ENCODE measurements at places on chromosomes 6 and 20.

GRCh38 chr20:53355790-53356189 is 237.8 kb downstream of the ZNF217 start:
- no peak for DNase-seq

DNA sequence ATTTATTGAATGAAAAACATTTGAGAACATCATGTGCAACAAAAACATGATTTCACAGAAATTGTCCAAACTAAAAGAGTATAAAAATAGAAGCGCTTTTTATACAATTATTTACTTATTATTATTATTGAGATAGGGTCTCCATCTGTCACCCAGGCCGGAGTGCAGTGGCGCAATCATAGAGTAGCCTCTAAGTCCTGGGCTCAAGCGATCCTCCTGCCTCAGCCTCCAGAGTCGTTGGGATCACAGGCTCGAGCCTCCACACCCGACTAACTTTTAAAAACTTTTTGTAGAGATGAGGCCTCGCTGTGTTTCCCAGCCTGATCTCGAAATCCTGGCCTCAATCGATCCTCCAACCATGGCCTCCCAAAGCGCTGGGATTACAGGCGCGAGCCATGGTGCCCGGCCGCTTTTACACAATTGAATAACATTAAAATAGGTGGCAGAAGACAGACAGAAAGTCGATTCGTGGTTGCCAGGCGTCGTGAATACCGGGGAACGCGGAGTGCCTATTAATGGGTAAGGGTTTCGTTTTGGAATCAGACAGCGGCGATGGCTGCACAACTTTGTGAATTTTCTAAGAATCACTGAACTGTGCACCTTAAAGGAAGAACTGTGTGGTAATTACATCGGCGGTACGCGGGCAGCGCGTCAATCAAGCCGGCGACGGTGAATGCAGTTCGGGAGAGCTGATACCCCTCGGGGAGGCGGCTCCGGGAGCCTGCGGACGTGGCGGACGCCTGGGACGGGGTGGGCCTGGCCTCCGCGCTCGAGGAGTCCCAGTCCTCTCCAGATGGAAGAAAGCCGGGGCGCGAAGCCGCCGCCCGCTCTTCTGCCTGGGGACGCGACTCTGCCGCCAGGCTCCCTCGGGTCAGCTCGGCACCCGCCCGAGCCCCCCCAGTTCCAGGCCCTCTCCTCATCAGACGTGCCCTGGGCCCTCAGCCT is 807 bp downstream of the TBC1D20 start:
- peak; percentile 11 for DNase-seq

DNA sequence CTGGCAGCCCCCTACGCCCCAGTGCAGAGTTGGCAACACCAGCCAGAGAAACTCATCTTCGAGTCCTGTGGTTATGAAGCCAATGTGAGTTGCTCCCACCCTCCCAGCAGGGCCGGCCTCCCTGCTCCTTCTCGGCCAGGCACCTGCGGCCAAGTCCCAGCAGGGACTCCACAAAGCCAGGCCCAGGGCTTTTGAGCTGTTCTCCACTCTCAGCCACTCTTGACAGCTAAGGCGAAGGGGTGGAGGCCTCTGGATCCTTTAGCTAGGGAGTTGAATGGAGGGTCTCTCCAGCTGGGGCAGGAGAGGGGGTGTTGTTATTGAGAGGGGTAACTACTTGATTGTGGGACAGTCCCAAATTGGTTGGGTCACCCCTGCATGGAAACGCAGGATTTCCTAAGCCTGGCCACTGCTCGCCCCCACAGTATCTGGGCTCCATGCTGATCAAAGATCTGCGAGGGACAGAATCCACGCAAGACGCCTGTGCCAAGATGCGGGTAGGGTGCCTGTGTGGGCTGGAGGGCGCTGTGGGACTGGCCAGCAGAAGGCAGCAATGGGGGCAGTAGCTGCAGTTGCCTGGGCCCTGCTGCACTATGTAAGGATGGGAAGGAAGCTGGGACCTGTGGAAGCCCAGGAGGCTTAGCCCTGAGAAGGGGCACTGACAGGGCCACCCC is 58.3 kb downstream of the TCP11 start:
- no peak for DNase-seq

DNA sequence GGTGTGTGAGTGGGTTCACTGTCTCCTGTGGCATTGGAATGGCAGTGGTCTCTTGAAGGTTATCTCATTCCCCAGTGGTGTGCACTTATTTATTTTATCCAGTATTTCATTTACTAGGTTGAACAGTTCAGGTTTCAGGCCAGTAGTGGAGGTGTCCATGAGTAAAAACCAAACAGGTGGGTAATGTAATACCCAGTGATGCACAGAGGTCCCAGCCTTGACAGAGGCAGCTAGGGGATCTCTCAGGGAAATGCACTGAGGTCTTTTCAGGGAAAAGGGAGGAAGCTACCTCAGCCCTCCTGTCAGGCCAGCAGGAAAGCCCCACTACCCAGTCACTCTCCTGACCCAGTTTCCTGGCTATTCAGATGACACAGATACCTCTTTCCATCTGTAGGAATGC is 403.6 kb downstream of the UTRN start:
- no peak for DNase-seq

DNA sequence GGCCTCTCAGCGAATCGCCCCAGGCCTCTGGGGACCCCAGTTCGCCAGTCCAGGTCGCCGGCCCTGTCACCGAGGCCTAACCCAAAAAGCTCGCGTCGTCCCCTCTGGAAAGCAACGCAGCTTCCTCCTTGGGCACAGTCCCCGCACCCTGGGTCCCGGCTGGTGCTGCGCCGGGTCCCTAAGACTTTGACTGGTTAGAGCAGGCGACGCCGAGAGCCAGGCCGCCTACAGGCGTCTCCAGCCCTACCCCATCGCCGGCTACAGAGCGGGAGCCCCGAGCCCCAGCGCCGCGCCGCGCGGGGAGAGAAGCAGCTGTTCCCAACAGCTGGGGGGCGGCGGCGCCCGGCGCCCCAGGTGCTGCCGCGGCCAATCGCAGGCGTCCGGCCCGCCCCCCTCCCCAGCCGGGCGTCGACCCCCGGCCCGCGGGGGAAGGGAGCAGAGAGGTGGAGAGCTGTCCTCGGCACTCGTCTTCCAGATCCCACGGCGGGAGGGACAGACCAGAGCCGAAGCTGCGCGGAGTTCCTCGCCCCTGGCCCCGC is 540 bp upstream of the RBM24 start:
- DNase-seq = no peak

GRCh38 chr20:34242879-34243278 is 1.7 kb downstream of the ASIP start:
- no peak for DNase-seq

GRCh38 chr6:154950979-154951344 is 44.2 kb upstream of the TIAM2 start:
- DNase-seq = no peak

DNA sequence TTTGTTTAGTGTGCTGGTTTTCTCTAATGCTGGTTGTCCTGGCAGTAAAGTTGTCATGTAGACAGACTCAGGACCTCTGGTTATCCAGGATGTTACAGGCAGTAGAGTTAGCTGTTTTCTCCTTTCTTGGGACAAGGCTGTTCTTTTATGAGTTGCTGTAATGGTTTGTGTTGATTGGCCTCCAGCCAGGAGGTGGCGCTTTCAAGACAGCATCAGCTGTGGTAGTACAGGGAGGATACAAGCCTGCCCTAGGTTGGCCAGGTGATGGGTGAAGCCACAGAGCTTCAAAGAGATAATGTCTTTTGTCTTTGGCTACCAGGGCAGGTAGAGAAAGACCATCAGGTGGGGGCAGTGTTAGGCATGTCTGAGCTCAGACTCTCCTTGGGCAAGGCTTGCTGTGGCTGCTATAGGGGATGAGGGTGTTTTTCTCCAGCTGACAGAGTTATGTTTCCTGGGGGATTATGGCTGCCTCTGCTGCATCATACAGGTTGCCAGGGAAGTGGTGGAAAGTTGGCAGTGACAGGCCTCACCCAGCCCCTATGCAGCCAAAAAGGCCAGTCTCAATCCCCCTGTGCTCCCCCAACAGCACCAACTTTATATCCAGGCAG is 127.2 kb upstream of the TAB2 start:
- DNase-seq = no peak

GRCh38 chr6:85674604-85675003 is 31.9 kb upstream of the SYNCRIP start:
- no peak for DNase-seq

DNA sequence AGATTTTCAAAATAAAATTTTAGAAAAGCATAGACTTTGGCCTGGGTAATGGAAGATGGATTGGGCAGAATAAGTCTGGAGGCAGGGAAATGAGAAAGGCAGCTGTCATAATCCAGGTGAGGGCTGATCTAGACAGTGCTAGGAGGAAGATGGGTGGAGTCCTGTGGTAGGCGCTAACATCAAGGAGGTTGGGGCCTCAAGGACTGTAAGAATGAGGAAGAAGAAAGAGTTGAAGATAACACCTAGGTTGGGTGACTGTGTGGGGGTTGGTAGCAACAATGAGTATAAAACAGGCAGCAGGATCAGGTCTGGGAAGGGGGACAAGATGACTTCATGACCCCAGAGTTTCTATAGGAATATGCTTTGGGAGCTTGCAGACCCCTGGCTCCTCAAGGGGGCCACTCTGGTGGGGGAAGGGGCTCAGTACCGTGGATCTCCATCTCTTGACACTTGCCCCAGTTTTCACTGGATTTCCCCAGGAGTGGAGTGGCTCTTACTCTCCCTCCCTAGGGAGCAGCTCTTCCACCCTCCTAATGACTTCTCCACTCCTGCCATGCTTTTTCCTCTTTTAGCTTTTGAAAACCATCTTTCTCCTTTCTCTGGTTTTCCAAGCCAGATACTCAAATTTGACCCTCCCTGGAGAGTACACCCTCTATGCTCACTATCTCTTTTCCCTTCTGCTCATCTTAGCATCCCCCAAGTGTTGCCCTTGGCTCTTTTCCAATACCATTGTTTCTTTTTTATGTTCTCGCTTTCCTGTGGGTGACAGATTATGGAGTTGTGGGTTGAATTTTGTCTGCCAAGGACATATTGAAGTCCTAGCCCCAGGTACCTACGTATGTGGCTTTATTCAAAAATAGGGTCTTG is 14.8 kb downstream of the TRIM31 start:
- DNase-seq = peak; percentile 68

DNA sequence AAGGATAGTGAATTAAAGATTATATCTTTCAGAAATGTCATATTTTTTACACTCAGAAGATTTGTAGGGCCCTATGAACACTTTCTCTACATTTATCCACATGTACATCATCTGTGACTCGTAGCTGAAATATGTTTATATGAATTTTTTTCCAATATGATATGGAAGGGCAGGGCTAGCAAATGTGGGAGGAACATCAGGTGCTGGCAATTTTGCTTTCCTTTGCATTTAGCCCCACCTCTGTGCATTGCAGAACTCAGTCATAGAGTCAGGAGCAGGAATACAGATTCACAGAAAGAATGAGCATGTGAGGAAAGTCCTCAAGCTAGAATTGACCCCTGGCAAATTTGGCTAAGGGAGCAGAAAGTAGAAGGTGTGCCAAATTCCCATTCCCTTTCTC is 129.9 kb downstream of the CRYBG1 start:
- DNase-seq = no peak

DNA sequence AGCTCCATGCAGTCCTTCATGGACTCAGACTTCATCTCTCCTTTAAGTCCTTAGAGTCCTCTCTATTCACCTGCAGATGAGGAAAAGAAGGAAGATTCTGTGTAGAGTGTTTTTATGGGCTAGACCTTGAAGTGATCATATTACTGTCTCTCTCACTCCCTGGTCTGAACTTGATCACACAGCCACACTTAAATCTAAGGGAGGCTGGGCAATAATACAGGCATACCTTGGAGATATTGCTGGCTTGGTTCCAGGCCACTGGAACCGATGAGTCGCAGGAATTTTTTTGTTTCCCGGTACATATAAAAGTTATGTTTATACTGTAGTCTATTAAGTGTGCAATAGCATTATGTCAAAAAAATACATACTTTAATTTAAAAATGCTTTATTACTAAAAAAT is 59.2 kb upstream of the FOXO3 start:
- DNase-seq = peak; percentile 44

- no peak for DNase-seq
Measured at GRCh38 chr20:1477896-1478490, 11.3 kb upstream of the NSFL1C start.

DNA sequence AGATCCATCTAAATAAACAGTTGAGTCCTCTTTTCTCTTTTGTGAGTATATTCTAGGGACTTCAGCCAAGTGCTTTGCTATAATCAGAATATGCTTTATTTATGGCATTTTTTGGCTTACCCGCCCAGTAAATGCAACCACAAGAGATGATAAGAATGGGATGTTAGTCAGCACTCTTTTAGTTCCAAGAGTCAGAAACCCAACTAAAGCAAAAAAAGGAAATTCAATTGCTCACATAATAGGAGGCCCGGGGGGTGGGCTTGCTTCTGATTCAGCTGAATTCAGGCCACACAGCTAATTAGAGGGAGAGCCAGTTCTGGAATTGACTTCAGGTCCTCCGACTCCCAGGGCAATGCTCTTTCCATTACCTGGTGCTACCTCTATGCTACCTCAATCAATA is 250.6 kb downstream of the FARS2 start:
- no peak for DNase-seq

- DNase-seq = no peak
Measured at GRCh38 chr6:43860285-43860684, 90.3 kb downstream of the VEGFA start.

GRCh38 chr20:63895952-63896263 is 982 bp downstream of the DNAJC5 start:
- no peak for DNase-seq

- no peak for DNase-seq
Measured at GRCh38 chr6:14450578-14450977, 333.0 kb downstream of the CD83 start.

GRCh38 chr6:111978532-111979149 is 75.3 kb upstream of the CCN6 start:
- DNase-seq = no peak

GRCh38 chr20:32522526-32522775 is 62.7 kb downstream of the NOL4L start:
- DNase-seq = no peak

- no peak for DNase-seq
Measured at GRCh38 chr6:25089442-25089841, 153.7 kb upstream of the RIPOR2 start.

DNA sequence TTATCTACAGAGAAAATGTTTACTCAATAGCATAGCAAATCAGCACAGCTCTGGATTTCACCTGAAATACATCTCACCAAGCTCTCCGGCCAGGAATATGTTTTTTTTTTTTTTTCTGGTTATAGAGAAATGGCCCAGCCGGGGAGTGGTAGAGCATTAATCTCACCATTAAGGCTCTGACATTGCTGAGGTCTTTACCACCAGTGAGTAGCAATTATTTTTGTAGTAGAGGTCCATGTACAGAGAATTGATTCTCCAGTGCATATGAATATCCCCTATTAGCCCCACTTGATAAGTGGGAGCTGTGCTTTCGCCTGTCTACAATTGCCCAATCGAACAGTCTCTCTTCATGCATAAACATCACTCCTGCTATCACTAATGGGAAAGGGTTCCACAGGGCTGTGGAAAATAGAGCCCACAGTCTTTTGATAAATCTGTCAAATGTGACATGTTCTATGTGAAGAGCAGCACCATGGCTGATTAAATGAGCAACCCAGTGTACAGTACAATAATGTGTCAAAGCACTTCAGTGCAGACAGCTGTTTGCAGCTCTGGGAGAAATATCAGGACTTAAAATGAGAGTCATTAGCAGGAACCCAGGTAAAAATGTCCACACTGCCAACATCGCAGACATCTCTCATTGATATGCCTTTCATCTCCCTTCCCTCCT is 227.1 kb upstream of the ID4 start:
- no peak for DNase-seq

Measured in LoVo (cell line).